ENCODE measurements at places on chromosomes 3 and 15.
A peak's percentile ranks its signal among the peaks of the same experiment; 100 is the strongest.

DNA sequence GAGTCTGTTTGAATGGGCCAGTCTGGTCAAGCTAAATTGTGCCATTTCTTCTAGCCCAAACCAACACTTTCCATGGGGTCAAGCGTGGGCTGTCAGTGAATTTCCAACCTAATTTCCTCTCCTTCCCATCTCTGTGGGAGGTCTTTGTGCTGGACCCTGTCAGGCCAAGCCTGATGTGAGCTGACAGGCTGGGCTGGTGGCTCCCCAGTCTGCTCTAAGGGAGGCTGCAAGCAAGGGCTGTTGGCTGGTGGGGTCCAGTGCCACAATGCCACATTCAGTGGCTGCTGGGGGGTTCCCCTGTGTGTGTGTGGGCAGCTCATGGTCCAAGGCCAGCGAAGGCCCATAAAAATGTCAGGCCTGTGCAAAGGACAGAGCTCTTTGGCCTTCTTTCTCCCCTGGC is 216.1 kb downstream of the OPA1 start:
- DNase-seq = no peak

GRCh38 chr15:53378096-53378800 is 381.2 kb downstream of the WDR72 start:
- no peak for DNase-seq

GRCh38 chr15:85693277-85693676 is 101.4 kb downstream of the KLHL25 start:
- peak; percentile 50 for DNase-seq

GRCh38 chr3:71525391-71525790 is 58.1 kb downstream of the FOXP1 start:
- peak; percentile 60 for DNase-seq

DNA sequence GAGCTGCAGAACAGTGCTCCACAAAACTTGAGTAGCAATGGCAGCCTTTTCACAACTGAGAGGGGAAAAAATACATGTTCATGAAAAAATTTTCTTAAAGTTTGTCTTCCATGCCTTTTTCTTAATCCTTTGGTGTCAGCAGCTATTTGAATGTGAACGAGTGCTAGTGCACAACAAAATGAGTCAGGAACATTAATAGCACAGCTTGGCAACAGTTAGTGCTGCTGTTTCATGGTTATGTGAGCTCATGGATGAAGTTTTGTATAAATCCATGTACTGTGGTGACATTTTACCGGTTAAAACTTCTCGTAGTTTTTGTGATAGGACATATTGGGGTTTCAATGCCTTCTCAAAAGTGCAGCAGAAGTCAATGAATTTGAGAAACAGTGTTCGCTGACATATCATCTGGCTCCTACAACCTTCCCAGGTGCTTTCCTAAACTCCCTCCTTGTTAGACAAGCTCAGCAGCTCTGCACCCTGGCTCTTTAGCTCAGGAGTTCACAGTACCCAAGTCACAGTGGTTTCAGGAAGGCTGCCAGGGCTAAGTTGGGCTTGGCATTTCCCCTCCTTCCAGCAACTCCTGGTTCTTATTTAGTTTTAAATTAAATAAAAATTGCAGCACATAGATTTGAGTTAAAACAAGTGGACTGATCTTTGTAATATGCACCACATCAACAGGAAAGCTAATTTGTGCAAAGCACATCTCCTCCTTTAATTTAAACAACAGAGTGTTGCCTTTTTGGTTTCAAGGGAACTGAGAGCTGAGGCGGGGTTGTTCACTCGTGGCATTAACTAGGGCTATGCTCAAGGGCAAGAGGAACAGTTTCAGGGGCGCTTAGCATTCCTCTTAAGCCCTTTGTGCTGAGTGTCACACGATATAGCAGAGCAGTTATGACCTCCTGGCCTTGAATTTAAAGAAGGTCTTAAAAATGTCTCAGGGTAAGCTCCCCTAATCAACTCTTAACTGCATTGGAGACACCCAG is 362.8 kb downstream of the CHST2 start:
- no peak for DNase-seq

GRCh38 chr3:96994988-96995387 is 180.6 kb downstream of the EPHA6 start:
- DNase-seq = no peak

GRCh38 chr3:28206479-28206878 is 34.9 kb upstream of the CMC1 start:
- DNase-seq = no peak

DNA sequence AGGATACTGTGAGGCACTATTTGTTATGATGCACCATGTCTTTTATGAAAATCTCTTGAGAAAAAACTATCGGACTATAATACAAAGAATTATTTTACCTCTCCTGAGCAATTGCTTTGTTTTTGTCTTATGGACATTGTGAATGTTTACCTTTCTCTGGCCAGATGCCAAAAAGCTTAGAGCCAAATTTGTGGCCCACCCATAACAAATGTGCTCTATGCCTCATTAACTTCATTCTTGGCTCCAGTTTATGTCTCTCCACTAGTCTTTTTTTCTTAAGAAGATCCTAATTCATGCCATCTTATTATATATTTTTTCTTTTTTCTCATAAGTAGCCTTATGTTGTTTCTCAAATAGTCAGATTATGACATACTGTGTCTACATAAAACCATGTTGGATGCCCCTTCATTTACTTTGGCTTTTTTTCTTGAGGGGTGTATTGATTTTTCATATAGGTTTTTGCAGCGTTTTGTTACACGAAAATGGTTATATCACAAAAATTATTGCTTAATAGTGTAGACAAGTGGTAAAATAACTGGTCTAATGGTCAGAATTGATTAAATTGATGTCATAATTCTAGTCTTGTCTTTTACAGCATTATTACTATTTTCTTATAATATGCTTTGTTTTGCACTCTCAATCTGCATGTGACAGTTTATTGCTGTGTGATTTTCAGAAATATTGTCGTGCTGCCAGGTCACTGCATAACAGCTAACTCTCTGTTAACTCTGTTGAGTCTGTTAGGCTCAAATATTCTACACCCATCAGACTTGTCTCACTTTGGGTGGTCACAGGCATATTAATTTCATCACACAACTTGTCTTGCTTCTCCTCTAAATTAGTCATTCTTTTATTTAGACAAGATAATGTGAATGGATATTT is 18.2 kb downstream of the SENP8 start:
- DNase-seq = no peak

GRCh38 chr15:38112406-38112805 is 140.2 kb upstream of the SPRED1 start:
- no peak for DNase-seq

DNA sequence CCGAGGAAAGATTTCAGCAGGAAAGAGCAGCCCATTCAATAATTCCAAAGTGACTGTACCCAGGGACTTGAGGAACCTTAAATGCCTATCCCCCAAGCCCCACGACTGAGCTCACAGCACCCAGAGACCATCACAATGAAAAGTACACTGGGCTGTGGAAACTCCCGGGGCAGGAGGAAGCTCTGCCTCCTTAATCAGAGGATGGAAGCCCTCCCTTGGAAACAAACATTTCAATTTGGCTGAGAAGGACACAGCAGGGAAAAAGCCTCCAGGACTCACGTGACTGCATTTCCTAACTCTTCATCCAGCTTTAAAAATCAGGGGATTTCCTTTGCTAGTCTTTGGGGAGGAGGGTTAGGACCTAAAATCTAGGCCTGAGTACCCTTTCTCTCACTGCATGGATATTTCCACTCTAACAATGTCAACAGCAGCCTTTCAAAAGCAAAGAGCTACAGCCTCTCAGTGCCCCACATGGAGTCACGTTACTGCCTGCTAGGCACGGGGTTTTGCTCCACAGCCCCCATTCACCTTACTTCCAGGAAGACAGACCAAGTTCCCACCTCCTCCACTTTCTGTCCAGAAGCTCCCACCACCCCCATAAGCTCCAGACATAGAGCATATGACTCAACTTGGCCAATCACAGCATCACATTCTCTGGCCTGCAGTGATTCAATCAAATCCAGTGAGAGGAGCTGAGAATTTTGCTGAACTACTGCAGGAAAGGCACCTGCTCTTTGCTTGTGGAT is 68.9 kb upstream of the WNT5A start:
- DNase-seq = no peak

- no peak for DNase-seq
Observed at GRCh38 chr3:64798316-64798715, 110.5 kb upstream of the ADAMTS9 start.

- DNase-seq = no peak
Observed at GRCh38 chr3:52809149-52809548, 14.6 kb downstream of the ITIH3 start.

DNA sequence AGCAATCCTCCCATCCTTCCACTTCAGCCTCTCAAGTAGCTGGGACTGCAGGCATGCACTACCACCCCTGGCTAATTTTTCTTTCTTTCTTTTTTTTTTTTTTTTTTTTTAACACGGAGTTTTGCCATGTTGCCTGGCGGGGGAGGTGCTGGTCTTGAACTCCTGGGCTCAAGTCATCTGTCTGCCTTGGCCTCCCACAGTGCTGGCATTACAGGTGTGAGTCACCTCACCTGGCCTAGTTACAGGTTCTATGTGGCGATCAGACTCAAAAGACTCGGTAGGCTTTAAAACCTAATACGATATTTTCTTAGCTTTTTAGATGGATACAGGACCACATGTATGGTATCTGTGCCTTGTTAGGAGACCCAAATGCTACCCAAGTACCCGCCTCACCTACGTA is 14.0 kb upstream of the SLC25A26 start:
- DNase-seq = no peak

- no peak for DNase-seq
Observed at GRCh38 chr15:47991357-47991756, 129.4 kb upstream of the SLC24A5 start.

GRCh38 chr3:157111518-157111917 is 48.4 kb downstream of the CCNL1 start:
- DNase-seq = no peak

DNA sequence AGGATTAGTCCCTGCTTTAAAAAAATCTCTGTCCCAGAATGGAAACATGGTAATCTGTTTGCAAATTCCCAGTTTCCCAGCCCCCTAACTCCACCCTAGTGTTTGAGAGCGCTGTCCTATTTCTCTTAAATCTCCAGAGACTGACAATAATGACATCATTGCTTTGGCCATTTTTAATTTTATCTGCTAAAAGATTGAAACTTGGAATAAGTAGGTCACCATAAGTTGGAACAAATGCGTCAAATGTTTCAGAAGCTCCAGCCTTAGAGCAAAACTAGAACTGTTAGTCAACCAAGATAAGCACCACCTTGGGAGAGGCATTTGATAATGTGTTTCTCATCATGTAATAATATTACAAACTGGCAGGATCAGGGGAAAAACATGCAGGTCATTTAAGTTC is 25.7 kb upstream of the MB21D2 start:
- no peak for DNase-seq

GRCh38 chr3:151787626-151788025 is 26.3 kb upstream of the AADAC start:
- no peak for DNase-seq

DNA sequence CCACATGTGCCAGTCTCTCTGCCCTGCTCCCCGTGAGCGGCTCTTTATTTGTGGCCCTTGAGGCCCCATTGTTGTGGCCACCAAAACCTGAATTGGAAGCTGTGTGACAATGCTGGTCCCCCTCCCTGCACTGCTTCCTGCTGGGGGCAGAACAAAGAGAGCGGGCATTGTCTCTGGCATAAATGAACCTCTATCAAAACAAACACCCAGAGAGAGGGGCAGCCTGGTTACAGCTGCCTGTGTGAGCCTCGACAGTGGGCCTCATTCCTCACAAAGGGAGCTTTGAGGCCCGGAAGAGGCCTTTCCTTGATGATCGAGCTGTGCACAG is 152.9 kb downstream of the IGF1R start:
- DNase-seq = no peak

- DNase-seq = no peak
Observed at GRCh38 chr15:73398861-73399260, 30.1 kb upstream of the HCN4 start.

DNA sequence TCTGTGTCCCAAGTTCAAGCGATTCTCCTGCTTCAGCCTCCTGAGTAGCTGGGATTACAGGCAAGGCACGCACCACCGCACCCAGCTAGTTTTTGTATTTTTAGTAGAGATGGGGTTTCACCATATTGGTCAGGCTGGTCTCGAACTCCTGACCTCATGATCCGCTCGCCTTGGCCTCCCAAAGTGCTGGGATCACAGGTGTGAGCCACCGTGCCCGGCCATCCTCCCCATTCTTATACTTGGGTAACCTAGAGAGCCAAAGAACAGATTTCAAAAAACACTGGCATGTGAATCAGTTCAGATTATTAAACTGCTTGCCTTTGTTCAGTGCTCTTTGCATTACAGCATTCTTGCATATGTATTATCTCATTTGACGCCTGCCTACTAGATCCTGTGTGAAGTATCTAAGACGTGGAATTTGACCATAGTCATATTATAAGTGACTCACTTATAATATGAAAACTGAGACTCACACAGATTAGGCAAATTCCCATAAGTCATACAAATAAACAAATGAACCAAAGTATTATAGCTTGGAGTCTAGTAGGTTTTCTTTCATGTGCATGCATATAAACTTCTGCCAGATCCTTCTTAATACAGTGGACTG is 123.5 kb downstream of the UNC13C start:
- DNase-seq = no peak

DNA sequence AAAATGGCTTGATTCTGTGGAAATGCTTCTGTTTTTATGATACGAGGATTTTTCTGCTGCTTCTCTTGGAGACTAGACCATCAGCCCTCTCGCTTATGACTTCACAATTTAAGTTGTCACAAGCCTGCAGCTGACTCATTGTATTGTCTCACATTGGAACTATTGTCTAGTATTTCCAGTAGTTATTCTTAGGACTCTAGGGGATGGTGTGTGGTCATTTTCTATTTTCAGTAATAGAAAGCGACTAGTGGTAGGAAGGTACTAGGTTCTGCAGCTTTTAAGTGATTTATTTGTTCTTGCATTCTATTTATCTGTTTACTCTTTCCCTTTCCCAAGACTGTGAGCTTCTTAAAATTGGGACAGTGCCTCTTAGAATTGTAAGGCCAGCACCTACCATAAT is 66.3 kb upstream of the CRTC3 start:
- DNase-seq = no peak

- DNase-seq = no peak
Observed at GRCh38 chr3:152105446-152105845, 163.3 kb upstream of the MBNL1 start.

GRCh38 chr3:129077222-129077621 is 16.6 kb downstream of the GP9 start:
- no peak for DNase-seq

GRCh38 chr15:86157606-86158293 is 78.1 kb downstream of the AGBL1 start:
- no peak for DNase-seq

DNA sequence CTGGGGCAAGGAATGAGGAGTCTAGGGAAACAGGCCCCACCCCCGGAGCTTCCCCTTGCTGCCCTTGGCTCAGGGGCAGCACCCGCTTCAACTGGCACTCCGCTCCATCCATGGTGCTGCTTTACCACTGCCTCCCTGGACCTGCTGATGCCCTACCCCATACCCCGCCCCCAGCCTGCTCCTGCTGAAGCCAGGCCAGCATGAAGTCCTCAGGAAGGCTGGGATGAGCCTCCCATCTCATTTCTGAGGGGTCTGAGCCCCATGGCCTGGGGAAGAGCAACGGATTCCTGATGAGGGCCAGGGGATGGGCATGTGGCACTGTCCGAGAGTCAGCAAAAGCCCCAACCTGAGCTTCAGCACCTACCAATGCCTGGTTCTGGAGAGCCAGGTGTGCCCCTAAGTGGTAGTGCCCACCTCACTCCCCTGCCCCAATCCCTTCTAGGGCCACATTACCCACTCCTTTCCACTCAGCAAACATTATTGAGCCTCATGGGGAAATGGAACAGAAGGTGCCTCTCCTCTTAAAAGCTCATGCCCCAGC is 21.0 kb downstream of the SEC61A1 start:
- no peak for DNase-seq

Data from hematopoietic multipotent progenitor cell treated with erythropoietin and hydrocortisone succinate and interleukin-3 and kit ligand, for 4 days (in vitro differentiated cells).